ENCODE measurements at places on chromosomes 4 and X.
A peak's percentile ranks its signal among the peaks of the same experiment; 100 is the strongest.

GRCh38 chrX:41300758-41301437 lies 33.1 kb upstream of the DDX3X start:
- peak; percentile 46 for DNase-seq

DNA sequence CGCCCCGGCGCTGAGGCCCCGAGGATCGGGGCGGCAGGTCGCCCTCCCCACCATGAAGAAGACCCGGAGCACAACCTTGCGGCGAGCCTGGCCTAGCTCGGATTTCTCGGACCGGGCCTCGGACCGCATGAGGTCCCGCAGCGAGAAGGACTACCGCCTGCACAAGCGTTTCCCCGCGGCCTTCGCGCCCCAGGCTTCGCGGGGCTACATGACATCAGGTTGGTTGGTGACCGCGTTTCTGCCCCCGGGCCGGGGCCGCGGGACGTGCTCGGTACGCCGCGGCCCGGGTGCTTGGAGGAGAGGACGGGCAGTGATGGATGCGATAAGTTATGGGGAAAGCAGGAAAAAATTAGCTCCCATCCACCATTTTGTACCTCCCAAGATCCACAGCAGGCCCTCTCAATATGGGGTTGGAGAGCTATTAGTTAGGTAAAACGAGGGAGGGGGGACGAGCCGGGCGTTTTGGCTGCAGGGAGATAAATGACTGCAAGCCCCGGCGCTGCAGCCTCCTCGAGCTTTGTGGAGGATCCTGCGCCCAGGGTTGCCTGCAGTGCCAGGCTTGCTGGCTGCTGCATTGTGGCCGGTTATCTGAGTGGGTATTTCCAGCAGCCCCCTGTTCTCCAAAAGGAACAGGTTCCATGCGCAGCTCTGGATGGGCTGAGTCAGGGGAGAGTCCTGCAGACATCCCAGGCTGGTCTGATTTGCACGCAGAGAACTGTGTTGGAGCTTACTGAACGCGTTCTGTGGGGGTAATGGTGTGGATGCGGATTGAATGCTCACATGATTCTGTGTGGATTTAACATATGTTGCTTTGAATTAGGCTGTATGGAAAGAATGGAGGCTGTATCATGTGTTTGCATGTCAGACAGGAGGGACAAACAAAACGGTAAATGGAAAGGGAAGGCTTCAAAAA lies 1.9 kb downstream of the STOX2 start:
- no peak for DNase-seq

DNA sequence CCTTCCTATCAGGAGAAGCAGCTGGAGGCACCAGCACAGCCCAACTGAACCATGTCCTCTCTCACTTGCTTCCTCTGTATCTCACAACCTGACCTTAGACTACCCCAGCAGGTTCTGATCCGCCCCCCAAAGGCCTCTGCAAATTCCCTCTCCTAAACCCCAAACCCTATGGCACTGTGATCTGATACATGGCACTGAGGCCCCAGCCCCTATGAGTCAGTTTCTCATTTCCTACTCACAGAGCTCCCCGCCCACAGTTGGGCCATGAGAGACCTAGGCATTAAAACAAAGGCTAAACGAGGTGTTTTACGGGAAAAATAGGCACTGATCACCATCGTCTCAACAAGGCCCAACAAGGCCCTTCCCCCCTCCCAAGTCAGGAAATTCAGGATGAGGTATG lies 19.1 kb downstream of the SASH3 start:
- DNase-seq, result no peak

- no peak for DNase-seq
These were observed 26.1 kb downstream of the TKTL2 start for GRCh38 chr4:163447481-163447880.

- DNase-seq, result no peak
These were observed 1.7 kb upstream of the CXCR3 start for GRCh38 chrX:71619986-71620385.

- no peak for DNase-seq
These were observed 62.2 kb upstream of the DMD start for GRCh38 chrX:33273535-33273934.

DNA sequence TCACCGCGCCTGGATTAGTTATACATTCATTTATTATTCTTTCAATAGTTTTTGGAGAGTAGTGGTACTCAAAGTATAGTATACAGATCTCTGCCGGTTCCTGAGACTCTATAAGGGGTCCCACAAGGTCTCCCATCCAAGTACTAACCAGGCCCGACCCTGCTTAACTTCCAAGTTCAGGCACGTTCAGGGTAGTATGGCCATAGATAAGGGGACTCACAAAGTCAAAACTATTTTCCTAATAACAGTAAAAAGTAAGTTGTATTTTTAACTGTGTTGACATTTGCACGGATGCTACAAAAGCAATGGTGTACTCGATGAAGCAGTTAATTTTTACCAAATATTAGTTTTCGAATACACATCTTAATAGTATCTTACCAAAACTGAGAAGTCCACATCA lies 84.4 kb upstream of the STK26 start:
- no peak for DNase-seq

GRCh38 chr4:39961311-39961877 lies 16.3 kb downstream of the PDS5A start:
- DNase-seq, result no peak

DNA sequence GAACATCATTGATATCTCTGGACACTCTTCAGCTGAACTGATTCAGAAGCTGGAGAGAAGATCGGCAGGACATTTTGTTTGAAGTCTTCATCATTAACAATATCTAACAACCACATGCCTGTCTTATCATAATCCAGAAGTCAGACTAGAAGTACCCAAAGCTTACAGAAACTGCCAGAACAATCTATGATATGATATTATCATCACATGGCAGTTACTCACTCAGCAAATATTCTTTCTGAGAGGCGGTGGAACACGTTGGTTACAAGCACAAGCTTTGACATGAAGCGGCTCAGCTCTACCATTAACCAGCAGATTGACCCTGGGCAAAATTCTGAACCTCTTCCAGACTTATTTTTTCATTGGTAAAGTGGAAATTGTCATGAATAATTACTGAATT lies 69.4 kb upstream of the KIT start:
- DNase-seq, result no peak

- no peak for DNase-seq
These were observed 211.4 kb downstream of the ARHGAP24 start for GRCh38 chr4:85686398-85686797.

DNA sequence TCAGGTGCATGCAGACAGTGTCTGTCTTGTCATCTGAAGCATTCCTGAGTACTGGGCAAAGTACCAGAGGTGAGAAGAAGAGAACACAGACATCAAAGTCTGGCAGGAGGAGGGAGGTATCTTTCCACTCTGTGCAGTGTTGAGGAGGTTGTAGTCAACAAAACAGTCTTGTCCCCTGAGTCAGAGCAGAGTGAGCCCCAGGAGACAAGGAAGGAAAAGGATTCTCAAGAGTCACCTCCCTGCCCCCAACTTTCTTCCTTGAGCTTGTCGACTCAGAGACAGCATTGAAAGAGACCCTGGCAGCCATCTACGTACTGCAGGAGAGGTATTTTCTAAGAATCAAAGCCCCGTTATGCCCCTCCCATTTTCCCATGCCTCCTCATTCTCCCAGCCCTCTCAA lies 4.4 kb upstream of the SRPX start:
- peak; percentile 63 for DNase-seq

GRCh38 chr4:163523791-163524365 lies 29.4 kb downstream of the TMA16 start:
- peak; percentile 42 for DNase-seq

DNA sequence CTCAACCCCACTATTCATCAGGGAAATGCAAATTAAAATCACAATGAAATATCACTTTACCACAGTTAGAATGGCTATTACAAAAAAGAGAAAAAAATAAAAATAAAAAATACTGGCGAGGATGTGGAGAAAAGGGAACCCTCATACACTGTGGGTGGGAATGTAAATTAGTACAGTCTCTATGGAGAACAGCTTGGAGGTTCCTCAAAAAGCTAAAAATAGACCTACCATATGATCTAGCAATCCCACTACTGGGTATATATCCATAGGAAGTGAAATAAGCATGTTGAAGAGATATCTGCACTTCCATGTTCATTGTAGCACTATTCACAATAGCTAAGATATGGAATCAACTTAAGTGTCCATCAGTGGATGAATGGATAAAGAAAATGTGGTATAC lies 50.5 kb upstream of the PAGE1 start:
- no peak for DNase-seq

DNA sequence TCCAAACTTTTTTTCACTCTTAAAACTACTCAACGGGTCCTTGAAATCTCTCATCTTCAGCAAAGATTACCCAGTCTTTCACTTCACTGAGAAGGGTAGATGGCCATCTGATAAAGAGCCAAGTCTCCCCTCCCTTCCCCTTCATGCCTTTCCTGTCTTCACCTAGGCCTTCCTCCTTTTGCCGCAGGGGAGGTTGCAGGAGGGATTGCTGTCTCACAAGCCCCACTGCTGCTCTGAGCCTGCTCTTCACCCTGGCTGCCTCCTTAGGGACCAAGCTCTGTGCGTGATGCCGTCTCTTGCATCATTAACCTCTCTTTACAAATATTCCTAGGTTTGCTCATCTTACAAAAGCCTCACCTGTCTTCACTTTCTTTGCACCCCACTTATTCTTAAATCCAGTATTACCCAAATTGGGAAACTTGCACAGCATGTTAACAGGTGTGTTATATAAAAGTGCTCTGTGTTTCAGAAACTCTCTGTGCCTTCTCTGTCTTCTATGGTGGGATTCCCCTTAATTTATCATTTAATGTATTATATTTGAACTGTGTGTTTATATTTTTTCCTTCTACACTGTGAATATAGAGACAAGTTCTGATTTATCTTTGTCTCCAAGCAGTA lies 3.8 kb downstream of the ZFX start:
- DNase-seq, result peak; percentile 40

- peak; percentile 49 for DNase-seq
These were observed 100.0 kb downstream of the ADAMTS3 start for GRCh38 chr4:72468904-72469502.

DNA sequence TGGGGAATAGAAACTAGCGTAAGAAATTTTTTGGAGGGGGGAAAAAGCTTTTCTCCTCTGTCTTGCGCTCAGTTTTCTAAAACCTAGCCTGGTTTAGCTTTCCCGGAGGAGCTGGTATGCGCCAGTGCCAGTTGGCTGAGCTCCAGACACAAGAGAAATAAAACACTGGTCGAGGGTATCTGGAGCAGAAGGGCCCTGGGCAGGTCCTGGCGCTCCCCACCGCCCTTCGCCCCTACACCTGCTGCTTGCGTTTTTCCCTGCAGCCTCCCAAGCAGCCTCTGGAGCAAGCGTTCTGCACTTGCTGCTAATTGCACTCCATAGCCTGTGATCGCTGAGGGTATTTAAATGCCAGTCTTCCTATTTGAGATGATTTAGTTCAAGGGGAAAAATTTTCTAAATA lies 816 bp downstream of the EREG start:
- DNase-seq, result peak; percentile 8

DNA sequence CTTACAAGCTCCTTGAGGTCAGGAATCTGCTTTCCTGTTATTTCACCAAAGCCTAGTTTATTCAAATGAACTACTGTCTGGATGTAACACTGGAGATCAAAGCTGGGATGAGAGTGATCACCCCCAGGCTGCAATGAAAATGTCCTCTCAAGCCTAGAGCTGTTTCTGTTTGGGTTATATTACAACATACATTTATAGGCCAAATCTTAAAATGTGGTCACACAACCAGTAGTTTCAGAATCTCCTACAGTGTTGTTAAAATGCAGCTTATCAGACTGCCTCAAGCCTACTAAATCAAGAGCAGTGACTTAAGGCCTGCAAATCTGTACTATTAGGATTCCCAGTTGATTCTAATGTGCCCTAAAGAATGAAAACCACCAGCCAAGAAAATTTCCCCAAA lies 207.5 kb downstream of the PAPSS1 start:
- no peak for DNase-seq

GRCh38 chrX:33840176-33840575 lies 291.9 kb downstream of the FAM47A start:
- no peak for DNase-seq

- DNase-seq, result no peak
These were observed 69.7 kb downstream of the FANCB start for GRCh38 chrX:14802943-14803710.

DNA sequence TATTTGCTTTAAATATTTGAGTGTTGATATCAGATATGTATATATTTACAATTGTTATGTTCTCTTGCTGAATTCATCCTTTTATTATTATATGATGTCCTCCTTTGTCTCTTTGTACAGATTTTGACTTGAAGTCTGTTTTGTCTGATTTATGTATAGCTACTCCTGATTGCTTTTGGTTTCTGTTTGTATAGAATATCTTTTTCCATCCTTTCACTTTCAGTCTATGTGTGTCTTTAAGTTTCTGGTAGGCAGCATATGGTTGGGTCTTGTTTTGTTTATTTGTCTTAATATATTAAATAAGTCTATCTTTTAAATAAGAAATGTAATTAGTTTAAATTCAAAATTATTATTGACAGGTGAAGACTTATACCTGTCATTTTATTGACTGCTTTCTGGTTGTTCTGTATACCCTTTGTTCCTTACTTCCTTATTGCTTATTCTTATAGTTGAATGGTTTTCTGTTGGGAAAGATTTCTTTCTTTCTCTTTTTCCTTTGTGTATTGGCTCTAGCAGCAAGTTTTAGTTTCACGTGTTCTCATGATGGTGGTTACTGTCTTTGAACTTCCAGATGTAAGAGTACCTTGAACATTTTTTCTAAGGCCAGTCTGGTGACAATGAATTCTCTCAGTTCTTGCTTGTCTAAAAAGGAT lies 31.1 kb downstream of the RAB28 start:
- no peak for DNase-seq

DNA sequence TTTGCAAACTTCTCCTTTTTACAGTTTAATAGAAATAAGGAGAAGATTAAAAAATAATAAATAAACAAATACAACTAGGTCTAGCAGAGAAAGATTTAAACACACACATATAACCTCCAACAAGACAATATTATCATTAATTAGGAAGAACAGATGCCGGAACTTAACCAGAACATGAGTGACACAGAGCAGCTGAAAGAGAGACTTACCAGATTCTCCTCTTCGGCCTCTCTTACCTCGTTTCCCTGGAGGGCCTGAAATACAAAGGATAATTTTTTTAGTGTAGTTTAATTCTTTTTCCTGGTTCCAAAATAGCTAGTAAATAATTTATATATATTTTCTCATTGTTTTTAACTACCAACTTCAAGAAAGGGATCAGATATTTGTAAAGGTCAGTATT lies 252.5 kb downstream of the COL25A1 start:
- DNase-seq, result no peak
